ENCODE measurements at places on chromosomes 16 and 17.

- H3K27ac ChIP-seq = no peak overlapping the region
- no peaks in the 10 kb centered on the region for H3K36me3 ChIP-seq
- H3K27me3 ChIP-seq = no peaks in the 10 kb centered on the region
- H3K4me3 ChIP-seq = no peak overlapping the region
- H3K4me1 ChIP-seq = no peaks in the 10 kb centered on the region
These were observed 8.9 kb downstream of the NHERF2 start for GRCh38 chr16:2035431-2036199.

DNA sequence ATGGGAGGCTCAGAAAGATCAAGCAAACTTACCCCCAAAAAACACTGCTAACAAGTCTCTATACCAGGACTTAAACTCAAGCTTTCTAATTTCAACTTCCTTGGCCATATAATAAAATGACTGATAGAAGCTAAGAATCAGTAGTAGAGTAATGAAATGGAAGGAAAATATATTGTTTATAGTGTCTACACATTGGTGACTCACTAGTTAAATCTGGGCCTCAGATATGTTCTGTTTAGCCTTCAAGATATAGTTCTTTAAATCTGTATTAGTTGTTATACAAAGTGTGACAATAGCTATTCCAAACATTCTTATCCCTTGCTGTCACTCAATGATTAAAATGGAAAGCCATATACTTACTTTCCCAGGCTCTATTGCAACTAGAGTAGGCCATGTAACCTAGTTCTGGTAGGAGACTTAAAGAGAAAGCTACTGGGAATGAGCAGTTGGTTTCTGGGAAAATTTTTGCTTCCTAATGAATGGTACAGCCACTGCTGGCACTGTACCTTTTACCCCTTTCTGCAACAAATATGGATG, 18.3 kb downstream of the SSH2 start:
- peaks cover 11% of the 10 kb centered on the region for H3K36me3 ChIP-seq
- H3K27me3 ChIP-seq = no peaks in the 10 kb centered on the region
- no peak for DNase-seq
- H3K4me1 ChIP-seq = peaks cover 10% of the 10 kb centered on the region
- H3K4me3 ChIP-seq = no peak overlapping the region

DNA sequence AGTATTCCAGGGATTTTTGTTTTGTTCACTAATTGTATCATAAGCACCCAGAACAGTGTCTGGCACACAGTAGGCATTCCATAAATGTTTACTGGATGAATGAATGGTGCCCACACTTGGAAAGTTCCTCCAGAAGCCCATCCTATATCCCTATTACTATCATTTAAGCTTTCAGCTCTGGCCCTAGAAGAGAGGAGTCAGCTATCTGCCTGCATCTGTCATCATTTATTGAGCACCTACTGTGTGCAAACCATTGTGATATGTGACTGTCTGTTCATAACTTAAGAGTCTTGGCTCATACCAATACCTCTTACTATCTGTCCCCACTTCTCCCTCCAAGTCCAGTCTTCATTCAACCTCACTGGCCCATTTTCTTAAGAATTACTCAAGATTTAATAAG, 20.1 kb upstream of the SP6 start:
- no peak overlapping the region for H3K27ac ChIP-seq
- H3K4me3 ChIP-seq = no peak overlapping the region
- DNase-seq = no peak
- no peaks in the 10 kb centered on the region for H3K4me1 ChIP-seq

GRCh38 chr17:73722165-73722564, 77.9 kb upstream of the SDK2 start:
- no peak overlapping the region for H3K4me3 ChIP-seq
- H3K27ac ChIP-seq = peak overlapping the region; percentile 42
- H3K36me3 ChIP-seq = no peaks in the 10 kb centered on the region
- DNase-seq = peak; percentile 82
- peaks cover 4% of the 10 kb centered on the region for H3K27me3 ChIP-seq

- no peak overlapping the region for H3K27ac ChIP-seq
- no peaks in the 10 kb centered on the region for H3K27me3 ChIP-seq
- H3K36me3 ChIP-seq = peaks cover 30% of the 10 kb centered on the region
- H3K4me1 ChIP-seq = peaks cover 43% of the 10 kb centered on the region
- no peak for DNase-seq
These were observed 119.8 kb downstream of the HIC1 start for GRCh38 chr17:2174468-2175293.

- H3K36me3 ChIP-seq = no peaks in the 10 kb centered on the region
- H3K27ac ChIP-seq = no peak overlapping the region
- DNase-seq = no peak
- no peak overlapping the region for H3K4me3 ChIP-seq
- peaks cover 26% of the 10 kb centered on the region for H3K27me3 ChIP-seq
These were observed 79.7 kb downstream of the CYLD start for GRCh38 chr16:50821586-50821985.

GRCh38 chr16:53849994-53850393, 146.0 kb downstream of the FTO start:
- DNase-seq = no peak
- no peak overlapping the region for H3K4me3 ChIP-seq
- H3K36me3 ChIP-seq = peaks cover 23% of the 10 kb centered on the region

GRCh38 chr17:43855061-43855460, 8.1 kb downstream of the CD300LG start:
- H3K27me3 ChIP-seq = peaks cover 28% of the 10 kb centered on the region
- no peak overlapping the region for H3K4me3 ChIP-seq
- H3K27ac ChIP-seq = no peak overlapping the region

DNA sequence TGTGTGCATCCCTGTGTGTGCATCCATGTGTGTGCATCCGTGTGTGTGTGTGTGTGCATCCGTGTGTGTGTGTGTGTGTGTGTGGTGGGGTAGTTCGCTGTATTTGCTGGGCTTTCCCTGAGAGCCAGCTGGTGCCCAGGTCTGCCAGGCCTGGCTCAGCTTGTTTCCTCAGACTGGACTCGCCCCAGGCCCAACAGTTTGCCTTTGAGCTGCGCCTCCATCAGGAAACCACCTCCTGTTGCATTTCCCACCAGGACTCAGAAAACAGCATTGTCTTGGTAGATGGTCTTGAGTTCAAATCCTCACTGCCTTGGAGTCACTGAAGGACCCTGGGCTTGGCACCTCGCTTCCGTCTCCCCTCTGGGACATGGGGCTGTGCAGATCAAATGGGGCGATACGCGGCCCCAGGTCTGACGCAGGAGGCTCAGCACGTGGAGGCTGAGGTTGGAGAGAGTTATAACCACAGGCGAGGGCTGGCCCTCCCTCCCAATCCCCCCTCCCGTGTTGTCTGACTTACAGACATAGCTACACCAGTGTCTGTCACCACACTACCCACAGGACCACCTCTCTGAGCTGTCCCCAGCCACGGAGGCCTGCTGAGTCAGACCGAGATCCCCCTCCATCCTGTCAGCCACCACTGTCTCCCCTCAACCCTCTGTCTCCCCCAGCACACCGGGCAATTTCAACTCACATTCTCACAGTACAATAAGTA, 4.7 kb downstream of the ITGAE start:
- H3K27me3 ChIP-seq = peaks cover 6% of the 10 kb centered on the region
- H3K36me3 ChIP-seq = peaks cover 30% of the 10 kb centered on the region
- peak; percentile 99 for DNase-seq
- peaks cover 85% of the 10 kb centered on the region for H3K4me1 ChIP-seq

DNA sequence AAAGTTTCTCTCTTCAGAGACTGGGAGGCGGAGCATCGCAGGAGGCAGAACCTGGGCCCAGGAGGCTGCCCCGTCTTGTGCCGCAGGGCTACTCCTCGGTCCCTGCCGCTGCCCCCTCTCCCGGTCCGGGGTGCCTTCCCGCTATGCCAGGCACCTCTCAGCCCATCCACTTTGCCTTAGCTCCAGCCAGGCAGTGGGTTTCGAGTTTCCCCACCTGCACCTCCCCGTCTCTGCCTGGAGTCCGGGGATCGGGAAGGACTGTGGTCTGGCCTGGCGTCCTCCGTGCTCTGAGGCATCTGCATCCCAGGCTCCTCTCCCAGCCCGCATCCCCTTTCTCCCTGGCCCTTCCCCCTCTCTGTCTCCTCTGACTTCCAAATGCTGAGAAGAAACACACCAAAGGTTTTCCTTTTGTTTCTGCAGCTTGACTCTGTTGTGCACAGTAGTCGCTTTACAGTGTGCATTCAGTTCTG, 26.8 kb upstream of the PIK3R6 start:
- no peak overlapping the region for H3K27ac ChIP-seq
- peaks cover 54% of the 10 kb centered on the region for H3K4me1 ChIP-seq
- DNase-seq = no peak
- peaks cover 38% of the 10 kb centered on the region for H3K36me3 ChIP-seq
- H3K27me3 ChIP-seq = no peaks in the 10 kb centered on the region

DNA sequence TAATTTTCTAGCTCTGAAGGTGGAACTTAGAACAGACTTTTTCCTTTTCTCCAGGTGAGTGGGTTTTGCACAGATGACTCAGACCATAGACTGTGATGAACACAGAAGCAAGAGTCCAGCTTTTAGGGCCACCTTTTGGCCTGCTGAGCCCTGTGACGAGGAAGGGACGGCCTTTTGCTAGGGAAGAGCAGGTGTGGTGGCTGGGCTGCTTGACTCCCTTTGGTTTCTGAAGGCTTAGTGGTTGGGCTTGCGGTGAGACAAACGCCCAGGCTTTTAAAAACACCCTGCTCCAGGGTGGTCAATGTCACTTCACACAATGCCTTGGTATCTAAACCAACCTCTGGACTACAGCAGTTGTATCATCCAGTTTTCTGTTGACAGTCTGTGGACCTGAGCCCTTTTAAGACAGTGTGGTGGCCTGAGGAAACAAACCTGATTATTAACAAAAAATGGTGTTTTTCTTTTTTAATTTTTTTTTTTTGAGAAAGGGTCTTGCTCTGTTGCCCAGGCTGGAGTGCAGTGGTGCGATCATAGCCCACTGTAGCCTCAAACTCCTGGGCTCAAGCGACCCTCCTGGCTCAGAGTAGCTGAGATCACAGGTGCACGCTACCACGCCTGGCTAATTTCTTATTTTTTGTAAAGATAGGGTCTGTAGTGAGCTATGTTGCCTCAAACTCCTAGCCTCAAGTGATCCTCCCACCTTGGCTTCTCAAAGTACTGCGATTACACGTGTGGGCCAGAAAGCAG, 134.0 kb downstream of the SNX29 start:
- H3K27me3 ChIP-seq = no peaks in the 10 kb centered on the region
- DNase-seq = no peak
- no peak overlapping the region for H3K27ac ChIP-seq

GRCh38 chr16:11637320-11637719, 30.9 kb upstream of the SNN start:
- DNase-seq = no peak
- H3K36me3 ChIP-seq = no peaks in the 10 kb centered on the region
- H3K27ac ChIP-seq = no peak overlapping the region
- peaks cover 11% of the 10 kb centered on the region for H3K4me1 ChIP-seq

GRCh38 chr17:17041018-17041521, 1.2 kb upstream of the MPRIP start:
- no peaks in the 10 kb centered on the region for H3K27me3 ChIP-seq
- no peak overlapping the region for H3K27ac ChIP-seq
- peaks cover 4% of the 10 kb centered on the region for H3K36me3 ChIP-seq
- DNase-seq = no peak
- H3K4me1 ChIP-seq = peaks cover 36% of the 10 kb centered on the region

DNA sequence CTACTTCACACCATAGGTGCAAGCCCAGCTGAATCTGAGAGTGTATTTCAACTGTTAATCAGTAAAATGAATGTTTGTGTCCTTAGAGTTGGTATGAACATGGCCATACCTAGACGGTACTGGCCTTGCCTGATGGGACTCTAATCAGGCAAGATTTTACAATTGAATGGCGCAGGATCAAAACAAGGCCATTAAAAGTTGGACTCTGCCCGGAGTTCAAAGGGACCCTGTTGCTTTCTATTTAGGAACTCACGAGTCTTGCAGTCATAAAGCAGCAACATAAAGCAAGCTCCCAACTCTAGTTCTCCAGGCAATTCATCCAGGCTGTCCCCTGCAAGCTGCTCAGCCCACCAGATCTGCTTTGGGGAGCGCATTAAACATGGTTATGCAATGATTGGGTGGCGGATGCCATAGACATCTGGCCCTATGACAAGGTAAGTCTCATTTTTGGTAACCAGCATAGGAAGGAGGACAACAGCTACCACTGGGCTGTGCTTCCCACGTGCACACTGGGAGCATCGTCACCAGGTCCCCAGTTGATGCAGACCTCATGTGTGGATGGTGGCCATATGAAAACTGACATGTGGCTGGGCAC, 8.8 kb downstream of the TMEM186 start:
- H3K4me3 ChIP-seq = no peak overlapping the region
- peaks cover 5% of the 10 kb centered on the region for H3K4me1 ChIP-seq
- DNase-seq = no peak
- H3K36me3 ChIP-seq = no peaks in the 10 kb centered on the region
- H3K27me3 ChIP-seq = no peaks in the 10 kb centered on the region

- H3K36me3 ChIP-seq = no peaks in the 10 kb centered on the region
- no peak overlapping the region for H3K27ac ChIP-seq
These were observed 490.2 kb upstream of the SALL1 start for GRCh38 chr16:51641191-51641765.

- no peaks in the 10 kb centered on the region for H3K4me1 ChIP-seq
- no peaks in the 10 kb centered on the region for H3K27me3 ChIP-seq
- no peak for DNase-seq
- H3K27ac ChIP-seq = no peak overlapping the region
These were observed 19.6 kb downstream of the MAP2K3 start for GRCh38 chr17:21304091-21304490.

- DNase-seq = no peak
- H3K27me3 ChIP-seq = no peaks in the 10 kb centered on the region
- no peak overlapping the region for H3K4me3 ChIP-seq
These were observed 17.0 kb downstream of the ACSF3 start for GRCh38 chr16:89110641-89111040.

- H3K4me3 ChIP-seq = no peak overlapping the region
- H3K27ac ChIP-seq = no peak overlapping the region
- H3K4me1 ChIP-seq = peaks cover 40% of the 10 kb centered on the region
- no peak for DNase-seq
These were observed 35.5 kb downstream of the KSR1 start for GRCh38 chr17:27491713-27492190.

DNA sequence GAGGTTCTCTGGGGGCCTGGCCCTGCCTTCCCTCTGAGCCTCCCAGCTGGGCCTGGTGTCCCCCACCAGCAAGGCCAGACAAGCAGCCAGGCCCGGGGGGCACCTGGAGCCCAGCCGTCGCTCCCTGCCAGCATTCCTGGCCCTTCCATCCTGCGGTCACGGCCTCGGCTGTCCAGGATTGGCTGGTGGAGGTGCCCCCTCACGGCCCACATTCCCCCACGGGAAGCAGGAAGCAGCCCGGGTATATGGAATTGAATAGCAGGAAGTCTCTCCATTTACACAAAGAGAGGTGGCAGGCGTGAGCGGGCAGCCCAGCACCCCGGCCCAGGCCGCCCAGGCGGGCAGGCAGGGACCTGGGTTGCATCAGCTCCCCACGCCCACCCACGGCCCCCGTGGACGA, 14.5 kb downstream of the TRAF7 start:
- no peak overlapping the region for H3K27ac ChIP-seq
- peaks cover 10% of the 10 kb centered on the region for H3K36me3 ChIP-seq
- no peak for DNase-seq
- H3K4me3 ChIP-seq = no peak overlapping the region

DNA sequence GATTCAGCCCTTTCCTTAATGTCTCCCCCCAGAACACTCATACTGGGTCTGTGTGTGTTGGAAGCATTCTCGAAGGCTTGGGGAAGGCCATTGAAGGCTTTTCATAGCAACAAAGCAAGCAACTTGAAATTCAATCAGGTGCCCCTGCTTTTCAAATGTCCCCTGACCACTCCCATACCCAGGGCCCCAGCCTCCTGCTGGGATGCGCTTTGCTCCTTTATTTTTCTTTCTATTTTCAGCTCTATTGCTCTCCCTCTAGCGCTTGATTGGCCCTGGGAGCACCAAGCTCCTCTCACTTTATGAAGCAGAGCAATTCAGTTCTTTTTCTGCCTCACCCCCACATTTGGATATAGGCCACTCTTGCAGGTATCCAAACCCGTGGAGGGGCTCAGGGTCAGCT, 92.0 kb downstream of the WSCD1 start:
- H3K4me3 ChIP-seq = no peak overlapping the region
- no peaks in the 10 kb centered on the region for H3K4me1 ChIP-seq
- H3K36me3 ChIP-seq = no peaks in the 10 kb centered on the region
- no peak overlapping the region for H3K27ac ChIP-seq
- no peak for DNase-seq

All from activated CD8-positive, alpha-beta memory T cell treated with anti-CD3 and anti-CD28 coated beads, Interleukin-2, amount 10 ng/mL, durations not matched to agents 7 days and 5 days (primary cell).